ENCODE measurements at places on chromosomes 1 and 21.

- DNase-seq = no peak
These were observed 53.9 kb downstream of the PRDX6 start for GRCh38 chr1:173530795-173531693.

- DNase-seq = no peak
These were observed 58.6 kb upstream of the GJB5 start for GRCh38 chr1:34696230-34696629.

- no peak for DNase-seq
These were observed 11.6 kb downstream of the ATP5PO start for GRCh38 chr21:33904041-33904440.

GRCh38 chr21:31914472-31914871, 41.7 kb downstream of the HUNK start:
- no peak for DNase-seq

- DNase-seq = no peak
These were observed 40.0 kb downstream of the URB2 start for GRCh38 chr1:229665912-229666558.

GRCh38 chr1:63082766-63083165, 239.6 kb upstream of the FOXD3 start:
- DNase-seq = no peak

GRCh38 chr1:229217716-229218115, 53.2 kb upstream of the RAB4A start:
- DNase-seq = no peak

DNA sequence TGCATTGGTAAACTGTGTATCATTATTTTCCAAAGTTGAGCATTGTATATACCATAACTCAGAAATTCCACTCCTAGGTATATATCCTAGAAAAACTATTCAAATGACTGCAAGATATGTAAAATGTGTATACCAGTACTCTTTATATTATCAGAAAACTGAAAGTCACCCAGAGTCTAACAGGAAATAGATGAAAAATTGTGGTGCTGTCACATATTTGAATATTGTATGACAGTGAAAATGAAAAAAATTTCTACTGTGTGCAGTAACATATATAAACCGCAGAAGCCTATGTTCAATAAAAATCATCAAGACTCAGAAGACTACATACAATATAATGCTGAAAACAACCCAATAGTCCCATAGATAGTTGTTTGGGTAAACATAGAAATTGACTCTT, 74.4 kb upstream of the LYPLAL1 start:
- DNase-seq = no peak

DNA sequence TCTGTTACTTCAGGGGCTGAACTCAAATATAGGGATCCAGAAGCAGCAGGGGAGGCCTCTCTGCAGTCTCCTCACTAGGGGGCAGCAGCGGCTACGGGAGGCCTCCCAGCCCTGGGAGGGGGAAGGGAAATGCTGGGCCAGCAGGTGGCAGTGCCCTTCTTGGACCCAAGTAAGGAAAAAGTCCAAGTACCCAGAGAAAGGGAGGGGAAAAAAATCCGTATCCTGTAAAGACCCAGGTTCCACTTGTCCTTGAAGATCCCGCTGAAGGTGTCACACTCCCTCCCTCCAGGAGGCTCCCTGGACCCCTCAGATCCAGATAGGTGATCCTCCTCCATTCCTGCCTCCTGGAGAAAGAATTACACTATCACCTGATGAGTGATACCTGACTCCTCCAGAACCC, 14.1 kb upstream of the NUAK2 start:
- DNase-seq = peak; percentile 82

DNA sequence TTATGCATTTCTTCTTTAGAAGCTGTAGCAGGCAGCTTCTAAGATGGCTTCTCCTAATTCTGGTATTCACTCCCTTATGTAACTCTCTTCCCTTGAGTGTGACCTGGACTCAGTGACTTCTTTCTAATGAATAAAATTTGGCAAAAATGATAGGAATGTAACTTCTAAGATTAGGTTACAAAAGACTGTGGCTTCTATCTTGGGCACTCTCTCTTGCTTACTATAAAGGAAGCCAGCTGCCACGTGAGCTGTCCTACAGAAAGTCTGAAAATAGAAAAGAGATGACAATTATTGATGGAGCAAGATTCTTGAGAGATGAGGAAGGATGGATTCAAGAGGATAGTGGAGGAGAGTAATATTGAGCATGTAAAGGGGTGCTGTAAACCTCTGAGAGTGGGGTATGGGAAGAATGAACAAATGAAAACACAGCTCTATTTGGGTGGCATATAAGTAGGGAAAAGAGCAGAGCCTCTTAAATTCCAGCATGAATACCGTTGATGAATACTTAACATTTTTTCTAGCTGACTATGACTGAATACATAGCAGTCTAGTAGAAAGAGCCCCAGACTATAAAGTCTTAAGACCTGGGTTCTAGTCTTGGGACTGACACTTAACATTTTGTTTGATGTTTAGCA, 5.5 kb downstream of the TSEN15 start:
- DNase-seq = no peak

GRCh38 chr1:12204140-12204539, 25.7 kb upstream of the VPS13D start:
- peak; percentile 65 for DNase-seq

DNA sequence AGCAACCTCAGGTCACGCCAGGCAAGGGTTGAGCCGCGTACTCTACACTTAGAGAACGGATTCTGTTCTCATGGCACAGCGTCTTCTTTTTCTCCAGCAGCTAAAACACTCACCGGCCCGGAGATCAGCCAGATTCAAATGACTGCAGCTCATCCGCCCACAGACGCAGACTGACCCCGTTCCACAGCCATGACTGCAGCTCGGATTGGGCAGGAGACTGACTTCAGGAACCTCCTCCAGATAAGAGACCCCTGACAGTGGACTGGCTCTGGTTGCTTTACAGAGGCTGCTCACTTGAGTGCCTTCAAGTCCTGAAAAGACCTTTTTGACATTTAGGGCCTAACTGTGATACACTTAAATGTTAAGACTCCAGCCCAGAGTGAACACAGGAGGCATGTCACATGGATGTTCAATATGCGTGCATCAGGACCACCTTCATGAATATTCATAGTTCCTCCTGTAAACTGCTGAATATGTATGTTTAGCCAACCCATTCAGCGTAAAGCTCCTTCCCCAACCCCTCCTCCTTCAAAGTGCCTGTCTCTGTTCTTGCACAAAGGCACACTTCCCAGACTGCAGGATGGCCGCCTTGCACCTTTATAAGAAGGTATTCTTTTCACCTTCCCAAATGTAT, 42.6 kb downstream of the BACE2 start:
- DNase-seq = no peak

- DNase-seq = no peak
These were observed 97.2 kb downstream of the DMRTA2 start for GRCh38 chr1:50326026-50326425.

GRCh38 chr1:119606394-119606793, 41.7 kb downstream of the ZNF697 start:
- no peak for DNase-seq

- DNase-seq = no peak
These were observed 129.3 kb upstream of the VAMP3 start for GRCh38 chr1:7641587-7642417.

GRCh38 chr1:175317779-175318178, 125.2 kb upstream of the KIAA0040 start:
- no peak for DNase-seq

DNA sequence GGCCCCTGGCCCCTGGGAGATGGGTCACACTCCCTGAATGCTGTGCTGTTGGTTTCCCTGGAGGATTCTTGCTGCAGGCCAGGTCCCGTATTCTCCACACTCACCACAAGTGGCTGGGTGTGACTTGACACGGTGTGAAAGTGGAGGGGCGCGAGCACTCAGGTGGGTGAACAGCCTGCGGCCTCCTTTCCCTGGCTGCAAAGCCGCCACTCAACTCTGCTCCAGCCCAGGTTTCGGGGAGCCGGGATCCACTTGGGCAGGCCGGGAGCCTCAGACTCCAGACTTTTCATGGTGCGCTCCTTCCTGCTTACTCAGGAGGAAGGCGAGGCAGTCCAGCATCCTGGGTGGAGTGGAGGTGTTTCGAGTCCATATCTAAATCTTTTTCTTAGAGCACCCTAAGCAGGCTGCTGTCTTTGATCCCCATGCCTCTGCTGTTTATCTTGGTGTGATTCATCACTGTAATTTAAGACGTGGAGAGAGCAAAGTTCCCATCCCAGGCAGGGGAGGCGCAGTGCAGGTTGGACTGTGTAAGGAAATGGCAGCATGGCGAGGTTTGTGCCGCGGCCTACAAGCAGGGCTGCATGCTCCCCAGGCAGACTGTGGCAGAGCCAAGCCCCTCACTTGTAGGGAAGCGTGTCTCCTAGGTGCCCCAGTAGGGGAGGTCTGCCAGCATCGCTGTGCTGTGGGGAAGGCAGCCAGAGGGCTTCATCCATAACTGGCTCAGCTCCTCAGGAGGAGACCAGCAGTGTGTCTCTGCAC, 29.6 kb downstream of the VANGL1 start:
- DNase-seq = no peak

DNA sequence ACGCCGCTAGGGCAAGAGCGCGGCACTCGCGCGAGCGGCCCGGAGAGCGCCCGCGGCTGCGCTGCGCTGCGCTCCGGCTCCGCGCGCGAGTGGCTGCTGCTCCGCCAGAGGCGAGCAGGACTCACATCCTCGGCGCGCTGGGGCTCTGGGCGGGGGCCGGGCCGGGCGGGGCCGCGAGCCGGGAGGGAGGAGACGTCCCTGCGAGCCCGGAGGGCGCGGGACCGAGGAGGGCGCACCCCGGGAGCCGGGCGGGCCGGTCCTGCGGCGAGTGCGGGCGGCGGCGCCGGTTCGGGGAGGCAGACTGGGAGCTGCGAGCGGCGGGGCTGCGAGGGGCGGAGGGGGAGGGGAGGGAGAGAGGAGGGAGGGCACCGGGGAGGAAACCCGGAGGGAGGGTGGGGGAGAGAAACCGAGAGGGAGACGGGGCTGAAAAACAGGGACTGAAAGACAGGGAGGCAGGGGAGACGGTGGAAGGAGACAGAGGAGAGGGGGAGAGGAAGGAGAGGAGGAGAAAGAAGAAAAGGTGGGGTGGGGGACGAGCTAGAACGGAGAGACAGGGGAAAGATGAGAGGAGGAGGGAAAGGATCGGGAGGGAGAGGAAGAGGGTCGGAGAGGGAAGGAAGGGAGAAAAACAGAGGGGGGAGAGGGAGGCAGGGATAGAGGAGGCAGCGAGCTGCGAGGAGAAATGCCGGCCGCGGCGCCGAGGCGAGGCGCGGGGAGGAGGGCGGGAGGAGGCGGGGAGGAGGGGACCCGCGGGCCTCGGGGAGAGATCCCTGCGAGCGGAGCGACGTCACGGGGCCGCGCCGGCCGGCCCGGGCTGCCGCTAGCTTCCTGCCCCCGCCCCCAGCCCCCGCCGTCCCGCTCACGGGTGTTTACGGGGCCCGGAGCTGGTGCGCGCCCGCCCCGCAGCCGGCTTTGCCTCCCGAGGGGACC, at the start of gene CAMK2N1:
TSS of gene CAMK2N1 (minus strand) at position 684 of the 930 bp plus-strand sequence. CDS start 831 bp downstream, outside the sequence.
- peak; percentile 59 for DNase-seq

DNA sequence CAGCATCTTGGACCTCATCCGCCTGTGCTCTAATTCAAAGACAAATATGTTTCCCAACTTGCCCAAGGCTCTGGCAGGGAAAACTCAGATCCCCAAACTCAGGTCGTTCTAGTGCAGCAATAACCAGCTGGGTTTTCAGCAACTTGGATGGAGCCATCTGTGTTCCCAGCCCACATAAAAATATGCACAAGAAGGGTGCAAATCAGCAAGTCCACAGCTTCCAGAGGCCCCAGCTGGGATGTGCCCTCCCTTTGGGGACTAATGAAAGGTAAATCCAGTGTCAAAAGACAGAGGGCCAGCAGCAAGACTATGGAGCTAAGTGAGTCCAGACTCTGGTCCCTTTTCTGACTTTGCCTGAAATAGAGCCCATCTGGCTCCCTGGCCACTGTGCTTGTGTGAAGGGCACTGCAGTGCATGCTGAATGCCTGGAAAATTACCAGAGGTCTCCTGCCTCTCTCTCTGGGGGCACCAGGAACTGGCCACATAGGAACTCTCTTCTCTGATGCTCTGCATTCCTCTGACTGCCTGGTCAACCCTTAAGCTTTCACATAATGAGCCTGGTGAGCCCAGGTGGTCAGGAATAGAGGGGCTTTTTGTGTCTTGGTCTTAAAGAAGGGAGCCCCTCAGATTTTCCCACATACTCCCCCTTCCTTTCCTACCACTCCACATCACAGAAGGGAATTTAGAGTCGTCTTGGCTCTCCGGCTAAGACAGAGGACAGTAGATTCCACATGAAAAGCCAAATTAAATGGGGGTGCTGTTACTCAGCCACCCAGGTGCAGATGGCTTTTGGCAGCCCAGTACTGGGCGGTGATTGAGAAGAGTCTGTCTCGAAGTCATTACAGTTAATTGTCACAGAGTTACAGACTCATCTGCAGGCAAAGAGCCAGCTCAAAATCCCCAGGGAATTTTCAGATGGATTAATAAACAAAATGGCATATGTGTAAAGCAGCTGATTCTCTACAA, 88.1 kb upstream of the C1orf21 start:
- DNase-seq = no peak

DNA sequence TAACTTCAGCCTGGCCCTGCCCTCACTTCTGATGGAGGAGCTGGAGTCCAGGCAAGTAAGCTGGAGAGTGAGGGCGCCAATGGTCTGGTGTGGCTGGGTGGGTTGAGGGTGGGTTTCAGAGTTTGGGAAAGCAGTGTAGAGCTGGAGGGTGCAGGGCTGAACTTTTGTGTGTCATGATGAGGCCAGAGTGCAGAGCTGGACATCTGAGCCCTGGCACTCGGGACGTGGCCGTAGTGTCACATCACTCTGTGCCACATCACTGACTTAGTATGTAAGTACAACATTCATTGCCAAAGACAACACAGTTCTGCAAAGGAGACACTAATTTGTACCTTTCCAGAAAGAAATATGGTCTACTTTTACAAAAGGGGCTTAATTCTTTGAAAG, 15.8 kb downstream of the SPATA46 start:
- no peak for DNase-seq

GRCh38 chr1:22673486-22674409, 20.7 kb downstream of the C1QB start:
- DNase-seq = peak; percentile 71

- DNase-seq = no peak
These were observed 16.9 kb upstream of the QSOX1 start for GRCh38 chr1:180137776-180138175.

DNA sequence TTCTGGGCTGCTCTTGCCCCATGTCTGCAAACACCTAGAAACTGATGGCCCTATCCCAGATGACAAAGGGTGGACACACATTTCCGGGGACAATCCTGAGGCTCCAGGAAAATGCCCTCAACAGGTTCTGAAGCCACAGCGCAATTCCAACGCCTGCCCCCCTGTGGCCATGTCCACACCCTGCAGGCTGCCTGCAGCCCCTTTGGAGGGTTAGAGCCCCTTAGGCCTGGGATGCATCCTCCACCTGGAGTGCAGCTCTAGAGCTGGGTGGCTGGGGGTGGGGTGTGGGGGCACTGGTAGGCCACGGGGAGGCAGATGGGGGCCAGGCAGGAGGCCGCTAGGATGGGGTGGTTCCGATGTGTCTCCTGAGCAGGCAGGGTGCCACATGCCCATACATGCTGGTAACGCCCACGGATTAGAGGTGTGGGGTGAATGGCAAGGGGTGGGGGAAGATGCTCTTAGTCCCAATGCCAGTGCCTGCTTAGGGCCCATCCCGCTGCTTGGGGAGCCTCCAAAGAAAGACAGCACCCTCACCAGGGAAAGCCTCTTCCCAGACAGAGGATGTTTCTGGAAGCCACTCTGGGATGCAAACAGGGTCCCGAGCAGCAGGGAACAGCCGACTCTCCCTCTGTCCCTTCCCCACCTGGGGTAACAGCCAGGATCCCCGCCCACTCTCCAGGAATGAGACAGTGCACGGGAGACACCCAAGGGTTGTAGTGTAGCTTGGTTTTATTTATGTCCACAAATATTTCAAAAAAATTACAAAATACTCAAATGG, 34.0 kb downstream of the SLC45A1 start:
- no peak for DNase-seq
